Foreskin fibroblast (primary cell): ENCODE measurements at places on chromosomes 16 and 17.

DNA sequence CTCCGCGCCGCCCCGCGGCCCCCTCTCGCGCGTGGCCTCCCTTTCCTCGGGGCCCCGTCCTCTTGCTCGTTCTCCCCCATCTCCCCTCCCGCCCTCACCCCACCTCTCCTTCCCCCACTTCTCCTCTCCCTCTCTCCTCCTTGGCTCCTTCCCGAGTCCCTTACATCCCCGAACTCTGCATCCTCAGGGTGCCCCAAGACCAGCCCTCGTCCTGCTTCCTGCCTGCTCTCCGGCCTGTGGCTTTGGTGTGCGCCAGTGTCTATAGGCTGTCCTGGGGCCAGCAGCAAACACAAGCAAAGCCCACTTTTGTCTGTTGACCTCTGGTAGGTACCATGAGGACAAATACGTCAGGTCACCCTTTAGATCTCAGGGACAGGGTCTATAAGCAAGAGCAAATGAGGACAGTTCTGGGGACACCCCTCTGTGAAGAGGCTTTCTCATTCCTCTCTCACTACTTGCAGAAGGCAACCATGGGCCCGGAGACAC is 284 bp upstream of the COPZ2 start:
- DNase-seq = no peak

- DNase-seq = no peak
Observed at GRCh38 chr17:68382582-68383085, 74.7 kb downstream of the WIPI1 start.

GRCh38 chr17:48211011-48211410 is 103.4 kb downstream of the SNX11 start:
- DNase-seq = no peak

GRCh38 chr17:17087424-17088015 is 45.3 kb downstream of the MPRIP start:
- no peak for DNase-seq

- peak; percentile 92 for DNase-seq
Observed at GRCh38 chr17:5078106-5079028, at the start of gene ZFP3. Gene ZFP3, plus strand, starts transcription at chr17:5078467. Its CDS starts 13,038 bp downstream, at chr17:5091505.

GRCh38 chr17:67360880-67361279 is 5.5 kb downstream of the PSMD12 start:
- DNase-seq = no peak

DNA sequence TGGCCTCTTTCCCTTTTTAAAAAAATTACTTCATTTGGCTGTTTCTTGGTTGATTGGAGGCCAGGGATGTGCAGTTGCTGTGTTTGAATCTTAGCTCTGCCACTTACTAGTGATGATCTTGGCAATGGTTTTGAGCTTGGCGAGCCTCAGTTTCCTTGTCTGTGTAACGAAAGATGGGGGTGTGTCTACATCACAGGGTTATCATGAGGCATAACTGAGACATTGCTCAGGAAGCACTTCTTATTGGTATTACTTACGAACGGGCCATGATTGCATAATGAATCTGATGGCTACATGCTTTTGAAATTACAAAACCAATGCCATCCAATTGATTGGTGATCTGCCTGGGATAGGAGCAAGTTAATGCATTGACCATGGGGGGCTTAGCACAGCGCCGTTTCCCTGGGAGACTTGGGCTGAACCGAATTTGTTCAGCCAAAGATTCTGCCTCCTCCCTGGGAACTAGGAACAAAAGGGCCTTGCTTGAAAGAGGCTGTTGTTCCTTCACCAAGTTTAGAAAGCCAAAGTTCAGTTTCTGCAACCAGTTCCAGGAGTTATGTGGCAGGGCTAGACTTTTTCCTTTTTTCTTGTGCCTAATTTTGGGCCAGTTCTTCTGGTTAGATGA is 21.9 kb downstream of the CMIP start:
- DNase-seq = no peak

GRCh38 chr17:39699818-39700147 is at the start of gene ERBB2:
Gene ERBB2, plus strand, starts transcription at chr17:39700064. Its CDS starts 175 bp downstream, at chr17:39700239.
- DNase-seq = peak; percentile 89

DNA sequence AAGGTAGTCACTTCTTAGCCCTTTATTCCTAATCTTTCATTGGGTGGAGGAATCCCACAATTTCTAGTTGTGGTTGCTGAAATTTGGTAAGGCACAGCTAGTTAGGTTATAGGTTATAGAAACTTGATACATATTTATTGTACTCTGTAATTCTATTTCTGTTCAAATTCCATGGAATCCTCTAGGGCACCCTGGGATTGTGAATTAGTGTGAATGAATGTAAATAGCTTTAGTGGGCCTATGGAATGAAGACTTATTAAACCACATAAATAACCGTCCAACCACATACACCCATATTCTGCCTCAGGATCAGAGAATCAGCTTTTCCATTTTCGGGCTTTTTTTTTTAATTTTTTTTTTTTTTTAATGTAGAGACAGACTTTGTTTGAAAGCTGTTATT is 9.2 kb downstream of the TANC2 start:
- no peak for DNase-seq

- DNase-seq = peak; percentile 80
Observed at GRCh38 chr17:50107790-50108414, 12.8 kb downstream of the PDK2 start.

- peak; percentile 61 for DNase-seq
Observed at GRCh38 chr17:8057691-8058114, 18.8 kb downstream of the ALOX15B start.

- DNase-seq = no peak
Observed at GRCh38 chr17:28928061-28928460, 23.3 kb downstream of the PHF12 start.

GRCh38 chr17:78839762-78840529 is 668 bp downstream of the USP36 start:
- DNase-seq = peak; percentile 64

- no peak for DNase-seq
Observed at GRCh38 chr17:35695613-35696012, 35.8 kb upstream of the RASL10B start.
